ENCODE measurements at places on chromosomes 7 and 10.

- DNase-seq = no peak
Measured at GRCh38 chr7:128324368-128324680, 19.4 kb downstream of the RBM28 start.

GRCh38 chr7:31123321-31123720 is 71.2 kb downstream of the ADCYAP1R1 start:
- no peak for DNase-seq

DNA sequence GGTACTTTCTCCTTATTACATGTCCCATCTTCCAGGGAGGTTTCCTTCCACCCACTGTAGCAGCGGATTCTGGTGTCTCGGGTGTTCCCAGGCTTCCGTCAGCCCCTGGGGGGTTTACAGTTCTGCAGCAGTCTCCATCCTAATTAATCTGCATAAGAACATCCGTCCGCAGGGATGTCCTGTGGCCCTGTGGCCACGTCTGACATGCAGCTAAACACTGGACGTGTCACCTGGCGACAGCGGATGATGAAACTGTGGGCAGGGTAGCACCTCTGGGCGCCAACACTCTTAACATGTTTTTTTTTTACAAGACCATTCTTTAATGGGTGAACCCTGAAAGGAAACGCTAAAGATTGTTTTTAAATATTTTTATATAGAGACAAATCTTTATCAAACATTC is 58.2 kb downstream of the DIP2C start:
- no peak for DNase-seq

DNA sequence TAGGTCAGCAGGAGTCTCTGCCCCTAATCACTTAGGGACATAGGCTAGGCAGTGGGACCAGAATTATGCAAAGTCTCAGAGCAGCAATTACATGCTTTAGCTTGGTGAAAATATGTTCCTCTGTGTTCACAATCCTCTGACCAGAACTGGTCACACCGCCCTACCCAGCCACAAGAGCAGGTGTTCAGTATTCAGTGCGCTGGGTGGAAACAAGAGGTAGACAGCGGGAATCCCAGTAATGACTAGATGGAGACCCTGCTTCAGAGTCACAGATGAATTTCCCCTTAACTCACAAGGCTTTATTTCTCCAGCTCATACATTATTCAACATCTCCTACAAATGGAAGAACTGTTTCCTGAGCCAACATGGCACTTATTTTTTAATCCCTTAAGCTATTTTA is 763.7 kb upstream of the POM121L12 start:
- no peak for DNase-seq

DNA sequence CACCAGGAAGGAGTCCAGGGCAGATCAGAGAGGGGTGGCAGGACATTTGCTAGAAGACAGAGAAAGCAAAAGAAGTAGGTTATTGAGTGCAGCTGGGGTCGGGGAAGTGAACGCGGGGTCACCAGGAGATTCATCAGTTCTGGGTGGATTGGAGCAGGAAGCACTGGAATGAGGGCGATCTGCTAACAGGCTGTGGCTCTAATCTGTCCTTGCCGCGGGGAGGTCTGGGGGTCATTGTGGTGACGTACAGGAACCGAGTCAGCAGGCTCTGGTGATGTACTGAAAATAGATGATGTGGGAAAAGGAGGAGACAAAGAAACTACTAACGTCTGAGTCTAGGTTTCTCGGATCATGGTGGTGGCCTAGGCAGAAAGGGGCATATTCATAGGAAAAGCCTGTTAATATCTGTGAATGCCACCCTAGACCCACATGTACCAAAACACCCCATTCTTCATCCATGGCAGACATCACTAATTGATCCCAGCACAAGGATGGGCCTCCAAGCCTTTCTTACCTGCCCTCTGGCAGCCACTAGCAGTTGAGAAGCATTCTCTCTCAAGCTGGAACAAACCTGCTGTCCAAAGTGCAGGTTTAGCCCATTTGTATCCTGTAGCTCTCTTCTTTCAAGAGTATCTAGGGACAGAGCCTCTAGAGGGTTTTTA is 134.5 kb downstream of the C10orf105 start:
- DNase-seq = no peak

GRCh38 chr7:132750096-132750495 is 173.8 kb upstream of the PLXNA4 start:
- DNase-seq = no peak

DNA sequence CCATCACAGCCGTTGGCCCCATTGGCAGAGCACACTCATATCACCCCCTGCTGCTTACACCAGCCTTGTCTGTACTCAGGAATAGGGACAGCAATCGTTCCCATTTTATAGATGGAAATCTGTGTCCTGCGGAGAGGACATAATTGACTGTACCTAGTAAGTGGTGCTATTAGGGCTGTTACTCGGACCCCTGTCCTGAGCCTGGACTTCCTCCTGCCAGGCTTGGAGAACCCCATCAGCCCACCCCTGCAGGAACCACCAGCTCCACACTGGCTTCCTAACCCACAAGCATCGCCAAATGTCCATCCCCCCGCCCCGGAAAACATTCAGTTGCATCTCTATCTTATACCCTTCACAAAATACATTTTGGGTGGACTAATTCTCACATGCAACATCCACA is 139.8 kb upstream of the RET start:
- no peak for DNase-seq

DNA sequence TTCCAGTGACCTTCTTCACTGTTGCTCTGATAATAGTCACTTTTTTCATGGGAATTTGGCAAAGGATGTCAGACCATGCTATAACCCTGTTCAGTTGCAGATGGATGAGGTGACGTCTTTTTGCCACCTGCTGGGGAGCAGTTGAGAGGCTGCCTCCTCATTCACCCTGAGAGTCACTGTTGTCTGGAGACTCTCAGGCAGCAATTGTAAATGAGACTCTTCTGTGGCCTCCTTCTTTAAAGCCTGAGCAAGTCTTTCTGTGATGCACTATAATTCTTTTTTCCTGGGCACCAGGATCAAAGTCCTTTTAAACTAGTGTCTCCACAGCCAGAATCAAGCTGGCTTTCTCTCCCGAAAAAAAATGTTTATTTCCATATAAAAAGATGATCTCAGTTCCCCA is 345.1 kb downstream of the ARL4A start:
- no peak for DNase-seq

DNA sequence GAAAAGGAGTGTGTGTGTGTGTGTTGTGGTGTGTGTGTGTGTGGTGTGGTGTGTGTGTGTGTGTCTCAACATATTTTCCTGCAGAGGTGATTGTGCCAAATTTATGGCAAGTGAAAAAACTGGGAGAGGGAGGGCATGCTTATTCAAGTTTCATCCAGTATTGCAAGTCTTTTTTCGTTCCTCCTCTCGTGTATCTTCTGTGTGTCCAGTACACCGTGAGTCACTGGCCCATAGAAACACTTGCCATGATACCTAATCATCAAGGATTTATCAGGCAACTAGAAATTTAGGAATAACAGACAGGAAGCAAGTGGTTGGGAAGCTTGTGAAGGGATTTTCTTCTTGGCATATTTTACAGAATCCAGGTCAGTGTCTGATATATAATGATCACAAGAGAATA is 820.5 kb downstream of the GATA3 start:
- no peak for DNase-seq

DNA sequence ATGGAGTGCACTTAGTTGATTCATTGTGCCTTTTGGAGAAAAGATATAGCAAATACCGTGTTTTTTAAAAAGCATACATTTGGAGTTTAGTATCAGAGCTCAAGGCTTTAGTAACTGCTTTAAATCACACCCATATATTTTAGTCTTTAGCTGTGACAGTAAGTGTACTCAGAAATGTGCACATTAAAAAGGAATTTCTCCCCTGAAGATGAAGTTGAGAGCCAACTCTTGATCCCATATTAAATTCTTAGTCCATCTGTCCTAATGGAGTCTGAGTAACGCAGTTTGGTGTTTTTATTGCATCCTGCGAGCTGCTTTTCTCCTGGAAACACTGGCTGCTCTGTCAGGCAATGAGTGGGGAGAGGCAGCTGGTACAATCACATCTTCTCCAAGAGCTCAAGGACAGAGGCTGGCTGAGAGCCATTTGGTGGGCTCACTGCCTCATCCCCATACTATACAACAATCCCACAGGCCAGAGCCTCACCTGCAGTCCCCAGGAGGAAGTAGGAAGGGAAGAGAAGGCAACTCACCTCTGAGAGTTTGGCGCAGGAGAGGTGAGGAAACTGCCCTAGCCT is 473.6 kb upstream of the C7orf33 start:
- no peak for DNase-seq

DNA sequence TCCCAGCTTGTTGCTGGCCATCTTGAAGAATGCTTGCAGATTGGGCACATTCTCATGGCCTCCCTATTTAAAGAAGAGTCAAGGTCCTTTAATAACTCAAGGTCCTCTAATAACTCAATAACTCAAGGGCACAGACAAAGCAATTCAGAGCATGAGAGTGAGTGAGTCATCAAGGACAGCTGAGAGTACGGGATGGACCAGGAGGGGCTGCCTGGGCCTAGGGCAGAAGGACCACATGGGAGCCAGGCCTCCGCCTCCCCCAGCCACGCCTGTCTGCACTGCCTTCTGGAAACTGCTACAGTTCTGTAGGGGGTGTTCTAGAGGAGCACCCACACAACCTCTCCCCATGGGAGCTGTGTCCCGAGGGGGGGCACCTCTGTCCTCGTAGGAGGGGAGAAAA is 48.9 kb downstream of the ZNF503 start:
- no peak for DNase-seq

GRCh38 chr10:131874991-131875451 is 25.8 kb upstream of the PPP2R2D start:
- DNase-seq = peak; percentile 23

DNA sequence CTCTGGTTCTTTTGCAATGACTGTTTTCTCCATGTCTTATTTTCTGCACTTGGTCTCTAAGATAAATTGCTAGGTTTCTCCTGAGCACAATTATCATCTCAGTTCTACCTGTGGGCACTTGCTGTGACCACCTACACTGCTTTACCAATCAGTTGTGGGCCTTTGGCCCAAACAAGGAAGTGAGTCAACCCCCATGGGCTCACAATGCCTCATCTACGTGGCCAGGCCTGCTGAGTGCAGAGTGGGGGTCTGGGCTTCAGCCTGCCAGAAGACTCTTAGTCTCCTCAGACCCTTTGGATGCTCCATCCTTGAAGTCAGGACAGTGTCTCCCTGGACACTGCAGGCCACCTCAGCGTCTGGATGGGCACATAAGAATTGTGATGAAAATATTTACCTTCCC is 20.3 kb downstream of the SCART1 start:
- DNase-seq = no peak

- no peak for DNase-seq
Measured at GRCh38 chr10:74018241-74018640, 20.3 kb downstream of the VCL start.

- DNase-seq = no peak
Measured at GRCh38 chr7:100840470-100841100, 11.9 kb upstream of the SLC12A9 start.

- no peak for DNase-seq
Measured at GRCh38 chr7:44094365-44094764, 9.8 kb upstream of the AEBP1 start.

DNA sequence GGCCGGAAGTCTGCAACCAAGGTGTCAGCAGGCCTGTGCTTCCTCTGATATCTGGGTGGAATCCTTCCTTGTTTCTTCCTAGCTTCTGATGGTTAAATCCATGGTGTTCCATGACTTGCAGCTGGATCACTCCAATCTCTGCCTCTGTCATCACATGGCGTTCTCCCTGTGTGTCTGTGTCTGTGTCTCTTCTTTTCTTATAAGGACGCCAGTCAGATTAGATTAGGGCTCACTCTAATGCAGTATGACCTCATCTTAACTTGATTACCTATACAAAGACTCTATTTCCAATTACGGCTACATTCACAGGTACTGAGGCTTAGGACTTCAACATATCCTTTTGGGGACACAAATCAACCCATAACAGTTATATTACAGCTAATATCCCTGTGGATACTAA is 70.3 kb upstream of the FAM3C start:
- no peak for DNase-seq

- no peak for DNase-seq
Measured at GRCh38 chr7:82183634-82184033, 259.9 kb downstream of the CACNA2D1 start.

DNA sequence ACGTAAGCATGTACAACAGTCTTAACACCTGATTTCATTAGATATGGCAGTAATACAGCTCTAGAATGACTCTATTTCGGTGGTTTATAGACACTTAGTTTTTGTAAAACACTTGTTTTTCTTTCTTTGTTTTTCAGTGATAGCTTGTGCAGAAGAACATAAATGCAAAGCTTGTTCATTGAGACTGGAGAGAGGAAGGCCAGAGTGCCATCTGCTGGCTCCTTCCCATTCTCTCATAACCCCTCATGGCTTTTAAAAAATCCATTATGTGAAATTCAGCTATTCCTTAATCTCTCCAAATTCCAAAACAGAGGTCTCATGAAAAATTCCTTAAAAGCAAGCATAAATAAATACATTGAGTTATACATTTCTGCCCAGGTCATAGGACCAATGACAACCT is 76.3 kb downstream of the CACNB2 start:
- DNase-seq = no peak

- no peak for DNase-seq
Measured at GRCh38 chr7:75629044-75629443, 109.7 kb downstream of the HIP1 start.

DNA sequence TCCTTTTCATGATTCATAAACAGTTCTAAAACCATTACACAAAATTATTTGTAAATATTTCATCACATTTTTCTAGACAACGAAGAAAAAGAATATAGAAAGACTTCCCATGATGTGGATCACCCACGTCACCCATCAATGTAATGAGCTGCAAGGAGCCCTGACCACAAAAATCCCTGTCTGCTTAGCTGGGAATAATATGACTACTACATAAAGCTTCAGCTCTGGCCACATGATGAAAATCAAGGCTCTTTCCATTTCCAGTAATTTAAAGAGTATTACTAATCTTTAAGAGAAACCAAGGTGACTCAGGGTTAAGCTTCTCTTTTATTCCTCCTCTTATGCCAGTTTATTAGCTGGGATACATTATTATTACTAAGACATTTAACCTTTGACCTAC is 180.8 kb upstream of the CACNA2D1 start:
- DNase-seq = no peak

DNA sequence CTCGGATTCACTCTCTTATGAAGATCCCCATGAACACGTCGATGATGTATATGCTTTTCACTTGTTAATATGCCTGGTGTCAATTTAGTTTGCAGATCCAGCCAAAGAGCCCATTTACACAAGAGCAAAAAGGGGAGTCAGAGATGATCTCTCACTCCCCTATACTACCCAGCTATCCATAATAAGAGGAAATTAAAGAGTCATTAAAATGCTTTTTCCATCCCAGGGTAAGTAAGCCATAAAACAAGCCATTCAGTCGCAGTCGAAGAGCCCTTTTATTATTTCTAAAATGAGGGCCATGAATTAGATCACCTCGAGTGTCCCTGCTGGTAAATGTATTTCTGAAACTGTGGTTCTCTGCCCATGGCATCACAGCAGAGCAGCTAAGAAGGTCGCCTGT is 41.2 kb downstream of the CHCHD3 start:
- DNase-seq = no peak

All from stimulated activated CD4-positive, alpha-beta T cell treated with anti-CD3 and anti-CD28 coated beads, Interleukin-12 subunit alpha, Interleukin-12 subunit beta, amount 100 ng/mL, for 24 hours (primary cell).